ENCODE measurements at places on chromosomes 1 and 21. TPM values are rescaled to one million over a fixed set of nuclear protein-coding genes. Genes with fewer than 3 reads are reported as not detected.

DNA sequence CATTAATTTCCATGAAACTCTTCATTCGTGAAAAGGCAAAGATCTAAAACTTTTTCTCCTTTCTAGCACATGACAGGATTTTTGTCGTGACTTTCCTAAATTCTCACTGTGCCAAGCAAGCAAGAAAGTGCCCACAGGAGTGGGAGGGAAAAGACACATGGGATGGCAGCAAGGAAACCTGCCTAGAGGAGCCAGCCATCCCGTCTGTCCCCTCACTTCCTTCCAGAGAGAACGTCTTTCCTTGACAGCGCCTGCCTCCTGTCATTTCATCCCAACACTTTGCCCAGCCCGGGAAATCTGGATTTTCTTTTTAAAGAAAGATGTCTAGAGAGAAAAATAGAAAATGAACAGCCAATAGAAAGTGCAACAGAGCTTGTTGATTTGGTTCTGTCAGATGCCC is 200.6 kb upstream of the PTBP2 start:
- H3K27ac ChIP-seq, result no peak overlapping the region
- H3K36me3 ChIP-seq, result no peaks in the 10 kb centered on the region
- H3K4me3 ChIP-seq, result no peak overlapping the region

DNA sequence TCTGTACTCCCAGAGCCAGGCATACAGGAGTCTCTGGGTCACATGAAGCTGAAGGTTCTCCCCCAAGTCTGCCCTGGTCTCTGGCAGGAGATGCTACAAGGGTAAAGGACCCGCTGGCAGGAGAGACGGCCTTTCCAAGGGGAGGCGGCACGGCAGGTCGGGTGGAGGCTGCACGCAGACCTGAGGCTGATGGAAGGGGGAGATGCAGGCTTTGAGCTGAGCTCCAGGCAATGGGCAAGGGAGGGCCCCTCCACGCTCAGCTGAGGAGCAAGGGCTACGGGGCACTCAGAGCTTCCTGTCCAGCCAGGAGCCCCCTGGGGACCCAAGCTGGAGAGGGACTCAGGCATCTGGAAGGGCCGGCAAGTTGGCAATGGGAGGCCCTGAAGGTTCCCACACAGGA is 50.3 kb downstream of the MEGF6 start:
- no peaks in the 10 kb centered on the region for H3K4me1 ChIP-seq
- no peaks in the 10 kb centered on the region for H3K36me3 ChIP-seq
- DNase-seq, result no peak
- H3K27ac ChIP-seq, result no peak overlapping the region
- no peaks in the 10 kb centered on the region for H3K27me3 ChIP-seq

DNA sequence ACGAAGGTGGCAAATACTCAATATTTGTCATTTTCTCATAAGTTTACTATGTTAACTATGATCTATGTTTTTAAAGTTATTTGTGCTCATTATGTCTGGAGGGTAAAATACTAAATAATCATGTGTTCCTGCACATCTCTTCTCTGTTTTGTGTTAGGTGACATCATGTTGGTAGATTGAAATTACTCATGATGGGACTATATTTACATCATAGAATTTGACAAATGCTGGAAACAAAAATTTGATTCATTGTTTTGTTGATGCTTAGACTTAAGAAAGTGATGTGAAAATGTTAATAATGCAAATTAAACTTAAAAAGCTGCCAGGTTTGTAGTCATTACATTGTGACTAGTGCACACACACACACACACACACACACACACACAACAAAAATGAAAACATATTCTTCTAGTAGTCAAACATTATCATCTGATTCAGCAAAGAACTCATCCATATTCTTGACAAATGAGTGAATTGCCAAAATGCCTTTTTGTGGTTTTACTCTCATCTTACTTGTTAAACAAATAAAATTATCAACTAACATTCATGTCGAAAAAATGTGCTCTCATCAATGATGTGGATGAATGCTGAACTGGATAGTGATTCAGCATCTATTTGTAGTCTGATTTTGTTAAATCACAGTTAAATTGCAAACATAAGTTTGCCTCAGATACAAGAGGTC is 870.7 kb downstream of the BRINP3 start:
- no peak for DNase-seq
- no peaks in the 10 kb centered on the region for H3K27me3 ChIP-seq
- H3K27ac ChIP-seq, result no peak overlapping the region
- H3K4me1 ChIP-seq, result no peaks in the 10 kb centered on the region
- H3K36me3 ChIP-seq, result no peaks in the 10 kb centered on the region
- H3K4me3 ChIP-seq, result no peak overlapping the region

DNA sequence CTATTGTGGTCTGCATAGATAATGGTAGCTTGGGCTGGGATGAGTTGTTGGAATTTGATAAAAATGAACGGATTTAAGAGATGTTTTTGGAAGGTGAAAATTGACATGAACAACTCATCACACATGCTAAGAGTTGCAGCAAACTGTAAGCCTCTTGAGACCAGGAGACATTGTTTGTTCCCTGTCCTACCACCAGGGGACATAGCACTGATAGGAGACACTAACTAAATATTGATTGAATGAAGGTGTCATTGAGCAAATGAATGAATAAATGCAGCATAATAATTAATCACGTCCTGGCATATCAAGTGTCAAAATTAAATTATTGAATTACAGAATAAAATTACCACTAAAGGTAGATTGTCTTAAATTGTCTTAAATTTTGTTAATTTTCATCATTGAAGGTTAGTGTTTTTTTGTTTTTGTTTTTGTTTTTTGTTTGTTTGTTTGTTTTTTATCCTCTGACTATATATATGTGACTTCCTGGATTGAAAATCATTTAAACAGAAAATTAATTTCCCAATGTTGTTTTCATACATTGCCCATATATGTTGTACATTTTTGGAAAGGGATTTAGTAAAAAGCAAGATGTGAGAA is 285.3 kb upstream of the C1orf105 start:
- no peak overlapping the region for H3K4me3 ChIP-seq
- H3K27ac ChIP-seq, result no peak overlapping the region
- no peaks in the 10 kb centered on the region for H3K36me3 ChIP-seq
- no peaks in the 10 kb centered on the region for H3K4me1 ChIP-seq
- no peaks in the 10 kb centered on the region for H3K27me3 ChIP-seq
- peak; percentile 39 for DNase-seq

- H3K36me3 ChIP-seq, result no peaks in the 10 kb centered on the region
- no peak overlapping the region for H3K4me3 ChIP-seq
- no peaks in the 10 kb centered on the region for H3K4me1 ChIP-seq
- DNase-seq, result no peak
Observed at GRCh38 chr1:111281411-111281810, 9.2 kb upstream of the CHIA start.

GRCh38 chr1:14217384-14217783 is 381.1 kb upstream of the KAZN start:
- no peak for DNase-seq
- H3K36me3 ChIP-seq, result no peaks in the 10 kb centered on the region

AGBL4 gene
- total RNA-seq, result 1.5 TPM

CENPF gene
- 0.84 TPM for total RNA-seq

SHISAL2A gene
- not detected for total RNA-seq

S100A2 gene
- not detected for total RNA-seq
